ENCODE measurements at places on chromosomes 16 and 17.

DNA sequence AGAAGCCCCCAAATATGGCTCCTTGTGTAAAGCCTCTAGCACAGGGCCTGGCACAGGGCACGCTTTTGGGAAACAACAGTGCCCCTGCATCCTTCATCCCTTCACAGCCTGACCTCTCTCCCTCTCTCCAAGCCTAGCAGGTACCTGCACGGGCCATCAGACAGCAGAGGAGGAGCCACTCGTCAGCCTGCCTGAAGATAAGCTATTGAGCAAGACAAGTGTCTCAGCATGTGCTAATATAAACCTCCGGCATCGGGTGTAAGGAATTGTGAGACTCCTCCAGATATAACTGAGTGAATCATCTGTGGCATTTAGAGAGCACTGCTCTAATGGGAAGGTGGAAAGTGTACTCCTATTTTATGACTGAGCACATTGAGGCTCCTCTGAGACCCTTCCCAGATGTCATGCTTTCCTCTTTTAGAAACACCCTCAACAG, 38.3 kb downstream of the TBX4 start:
- no peak for DNase-seq

DNA sequence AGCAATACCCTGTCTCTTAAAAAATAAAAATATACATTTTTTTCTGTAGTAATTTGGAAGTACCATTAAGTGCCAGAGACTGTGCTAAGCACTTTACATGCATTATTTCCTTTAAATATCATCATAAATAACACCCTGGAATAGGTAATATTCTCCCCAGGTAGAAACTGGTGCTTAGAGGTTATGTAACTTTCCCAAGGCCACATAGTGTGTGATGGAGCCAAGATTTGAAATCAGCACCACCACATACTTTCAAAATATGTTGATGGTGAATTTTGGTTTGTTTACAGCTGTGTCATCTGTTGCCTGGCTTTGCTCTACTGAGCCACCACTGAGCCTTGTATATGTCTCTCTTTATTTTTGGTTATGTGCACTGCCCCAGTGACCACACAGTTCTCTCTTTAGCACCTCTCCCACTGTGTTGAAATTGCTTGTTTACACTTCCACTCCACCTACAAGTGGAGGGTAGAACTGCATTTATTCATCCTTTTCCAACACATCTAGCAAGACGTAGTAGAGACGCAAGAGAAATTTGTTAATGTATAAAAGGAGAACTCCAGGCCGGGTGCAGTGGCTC, 19.0 kb upstream of the NBR1 start:
- peak; percentile 1 for DNase-seq

DNA sequence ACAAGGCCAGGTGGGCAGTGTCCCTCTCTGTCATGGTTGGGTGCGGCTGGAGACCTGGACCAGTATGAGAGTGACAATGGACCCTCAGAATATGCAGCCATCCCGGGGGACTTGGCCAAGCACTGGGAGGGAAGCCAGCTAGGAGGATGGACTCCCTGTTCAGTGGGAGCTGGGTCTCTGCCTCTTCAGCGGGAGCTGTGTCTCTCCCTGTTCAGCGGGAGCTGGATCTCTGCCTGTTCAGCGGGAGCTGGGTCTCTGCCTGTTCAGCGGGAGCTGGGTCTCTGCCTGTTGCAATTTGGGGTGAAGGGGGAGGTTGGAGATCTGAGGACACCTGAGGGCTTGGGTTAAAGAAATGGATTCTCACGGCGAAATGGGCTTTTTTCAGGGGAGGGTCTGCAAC, 3.8 kb upstream of the PRSS33 start:
- DNase-seq = peak; percentile 7

- DNase-seq = no peak
These were observed 63.5 kb upstream of the USP7 start for GRCh38 chr16:9027070-9027799.

DNA sequence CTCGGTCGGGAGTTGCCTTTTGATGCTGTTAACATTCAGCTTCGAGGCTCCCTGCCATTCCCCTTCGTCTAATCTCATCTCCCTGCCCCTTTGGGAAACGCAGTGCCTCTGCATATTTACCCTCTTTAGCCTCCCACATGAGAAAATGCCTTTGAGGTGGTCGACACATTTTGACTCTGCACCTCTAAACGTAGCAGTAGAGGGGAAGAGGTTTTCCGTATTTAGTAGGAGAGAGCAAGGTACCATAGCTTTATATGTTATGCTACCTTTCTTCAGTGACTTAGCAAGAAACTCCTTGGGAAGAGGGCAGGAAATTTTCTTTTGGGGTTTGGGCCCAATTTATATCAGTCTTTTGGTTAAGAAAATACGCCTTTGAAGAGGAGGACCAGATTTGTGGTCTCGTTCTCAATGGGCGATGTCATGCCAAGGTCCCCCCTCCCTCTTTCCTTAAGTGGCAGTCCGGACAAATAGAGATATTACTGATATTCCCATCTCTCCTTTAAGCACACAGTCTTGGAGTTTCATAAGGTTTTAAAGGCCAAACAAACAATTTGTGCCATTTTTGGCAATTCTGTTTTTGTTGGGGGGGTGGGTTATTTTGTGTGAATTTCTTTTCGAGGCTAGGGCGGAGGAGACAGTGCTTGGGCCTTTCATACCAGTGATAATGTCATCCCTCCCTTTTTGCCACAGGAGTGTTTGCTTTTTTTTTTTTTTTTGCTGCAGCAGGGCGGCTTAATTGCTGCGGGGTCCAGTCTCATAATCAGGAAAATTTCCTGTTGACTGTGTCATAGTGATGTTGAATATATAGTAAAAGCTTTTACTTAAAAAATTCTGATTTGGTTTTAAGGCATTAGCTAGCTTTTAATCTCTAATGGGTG, 1.5 kb downstream of the PAFAH1B1 start:
- DNase-seq = no peak

GRCh38 chr16:85187002-85187401, 74.7 kb upstream of the CIBAR2 start:
- no peak for DNase-seq

DNA sequence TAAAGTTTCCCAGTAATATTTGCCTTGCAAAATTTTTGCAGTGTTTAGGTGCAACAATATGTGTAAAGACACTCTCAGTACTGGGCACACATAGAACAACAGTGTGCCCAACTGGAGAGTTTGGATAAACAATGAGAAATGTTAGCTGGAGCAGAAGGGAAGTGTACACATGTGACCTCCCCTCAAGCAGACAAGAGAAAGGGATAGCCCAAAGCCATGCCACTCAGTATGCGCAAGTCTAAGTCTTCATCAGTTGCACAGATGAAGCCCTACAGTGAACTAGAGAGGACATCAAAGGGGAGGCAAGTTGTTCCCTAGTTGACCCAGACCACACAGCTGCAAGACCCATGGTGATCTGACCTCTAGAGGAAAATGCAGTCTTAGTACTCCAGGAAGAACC, 97.9 kb upstream of the CDH11 start:
- DNase-seq = no peak

GRCh38 chr17:67562005-67562404, 155.7 kb upstream of the NOL11 start:
- DNase-seq = no peak

DNA sequence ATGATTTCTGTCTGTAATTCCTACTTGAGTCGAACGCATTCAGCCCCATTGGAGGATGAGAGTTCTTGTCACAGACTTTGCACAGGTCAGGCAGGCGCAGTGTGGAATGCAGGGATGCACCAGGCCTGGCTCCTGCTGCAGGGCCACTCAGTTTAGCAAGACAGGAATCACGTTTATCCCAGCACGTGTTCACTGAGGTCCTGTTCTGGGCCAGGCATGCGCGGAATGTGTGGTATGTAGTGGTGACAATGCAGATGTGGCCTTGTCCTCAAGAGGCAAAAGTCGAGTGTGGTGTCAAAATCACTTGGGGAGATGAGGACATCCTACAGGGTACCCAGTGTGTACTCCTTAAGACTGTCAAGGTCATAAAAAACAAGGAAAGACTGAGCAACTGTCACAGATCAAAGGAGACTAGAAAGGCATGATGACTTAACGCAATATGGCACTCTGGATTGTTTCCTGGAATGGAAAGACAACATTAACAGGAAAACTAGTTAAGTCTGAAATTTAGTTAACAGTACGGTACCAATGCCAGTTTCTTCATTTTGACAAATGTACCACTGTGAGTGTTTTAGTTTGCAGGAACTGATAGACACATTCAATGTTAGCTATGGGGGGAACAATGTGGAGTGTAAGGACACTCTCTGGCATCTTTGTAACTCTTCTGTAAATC, 121.5 kb upstream of the ADAMTS18 start:
- no peak for DNase-seq

DNA sequence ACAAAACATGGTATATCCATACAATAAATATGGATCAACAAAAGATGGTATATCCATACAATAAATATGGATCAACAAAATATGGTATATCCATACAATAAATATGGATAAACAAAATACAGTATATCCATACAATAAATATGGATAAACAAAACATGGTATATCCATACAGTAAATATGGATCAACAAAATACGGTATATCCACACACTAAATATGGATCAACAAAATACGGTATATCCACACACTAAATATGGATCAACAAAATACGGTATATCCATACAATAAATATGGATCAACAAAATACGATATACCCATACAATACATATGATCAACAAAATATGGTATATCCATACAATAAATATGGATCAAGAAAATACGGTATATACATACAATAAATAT, 8.1 kb downstream of the METTL16 start:
- DNase-seq = no peak

GRCh38 chr16:1773703-1774447, 941 bp upstream of the MRPS34 start:
- DNase-seq = no peak

DNA sequence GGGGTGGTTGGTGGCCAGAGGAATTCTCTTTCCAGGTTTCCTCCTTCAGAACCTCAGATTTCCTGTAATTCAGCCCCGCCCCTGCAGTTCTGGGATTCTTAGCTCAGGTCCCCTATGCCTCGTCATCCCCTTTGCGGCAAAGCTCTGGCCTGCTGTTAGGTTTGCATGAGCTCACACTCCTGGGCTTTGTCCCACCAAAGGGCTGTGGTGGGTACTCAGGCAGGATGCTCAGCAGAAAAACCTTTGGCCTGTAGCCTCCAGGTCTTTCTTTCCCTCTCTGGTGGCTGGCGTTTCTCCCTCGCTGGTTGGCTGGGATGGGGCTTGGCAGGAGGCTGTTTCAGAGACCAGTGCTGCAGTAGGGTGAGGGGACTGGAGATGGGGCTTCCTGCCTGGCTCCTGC, 9.6 kb upstream of the PLEKHG4 start:
- DNase-seq = no peak

DNA sequence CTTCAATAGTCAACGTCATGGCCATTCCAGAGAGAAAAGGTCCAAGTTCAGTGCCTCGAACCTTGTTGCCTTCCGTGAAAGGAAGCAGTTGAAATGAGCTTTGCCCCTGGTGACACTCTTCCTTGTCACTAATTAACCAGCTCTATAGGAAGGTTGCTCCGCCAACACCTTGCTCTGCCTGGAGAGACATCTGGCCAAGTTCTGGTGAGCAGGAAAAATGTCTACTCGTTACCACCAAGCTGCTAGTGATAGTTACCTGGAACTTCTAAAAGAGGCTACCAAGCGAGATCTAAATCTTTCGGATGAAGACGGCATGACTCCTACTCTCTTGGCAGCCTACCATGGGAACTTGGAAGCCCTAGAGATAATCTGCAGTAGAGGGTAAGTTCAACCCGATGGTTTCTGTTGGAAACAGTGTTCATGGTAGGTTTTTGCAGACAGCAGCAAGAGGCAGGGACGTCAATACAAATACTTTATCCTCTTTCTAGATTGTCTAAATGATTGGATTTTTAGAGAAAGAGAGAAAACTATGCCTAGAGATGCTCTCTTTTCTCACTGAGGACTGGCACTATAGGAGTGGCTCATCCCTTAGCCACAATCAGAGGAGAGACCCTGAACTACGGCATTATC, at the start of gene ANKS4B:
ANKS4B (plus strand) TSS at position 179 of the 630 bp plus-strand sequence; CDS start at position 218, 39 bp downstream.
- DNase-seq = no peak

- DNase-seq = no peak
These were observed 3.3 kb downstream of the LRRC36 start for GRCh38 chr16:67329901-67330300.

- no peak for DNase-seq
These were observed 25.8 kb downstream of the LLGL2 start for GRCh38 chr17:75551266-75551665.

DNA sequence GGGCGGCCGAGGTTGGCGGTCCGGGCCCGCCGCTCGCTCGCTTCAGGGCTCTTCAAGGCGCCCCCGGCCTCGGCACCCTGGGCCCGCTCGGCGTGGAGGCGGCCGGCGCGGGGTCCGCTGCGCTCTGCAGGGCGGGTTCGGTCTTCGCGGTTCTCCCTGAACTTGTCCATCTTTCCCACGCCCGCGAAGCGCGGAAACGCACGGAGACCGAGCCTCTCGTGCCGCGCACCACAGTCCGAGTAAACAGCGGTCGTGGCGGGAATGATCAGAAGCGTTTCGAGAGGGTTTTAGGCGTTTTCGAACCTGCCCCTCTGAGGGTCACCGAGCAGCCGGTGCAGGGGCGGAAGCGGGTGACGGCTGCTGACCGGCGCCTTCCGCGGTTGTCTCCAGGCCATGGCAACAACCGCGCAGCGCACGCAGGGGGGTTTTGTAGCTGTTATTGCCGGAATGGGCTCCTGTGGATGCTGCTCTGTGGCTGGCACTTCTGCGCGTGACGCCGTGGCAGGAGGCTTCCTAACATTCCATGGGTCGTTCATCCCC, 414 bp downstream of the NARF start:
- DNase-seq = no peak

DNA sequence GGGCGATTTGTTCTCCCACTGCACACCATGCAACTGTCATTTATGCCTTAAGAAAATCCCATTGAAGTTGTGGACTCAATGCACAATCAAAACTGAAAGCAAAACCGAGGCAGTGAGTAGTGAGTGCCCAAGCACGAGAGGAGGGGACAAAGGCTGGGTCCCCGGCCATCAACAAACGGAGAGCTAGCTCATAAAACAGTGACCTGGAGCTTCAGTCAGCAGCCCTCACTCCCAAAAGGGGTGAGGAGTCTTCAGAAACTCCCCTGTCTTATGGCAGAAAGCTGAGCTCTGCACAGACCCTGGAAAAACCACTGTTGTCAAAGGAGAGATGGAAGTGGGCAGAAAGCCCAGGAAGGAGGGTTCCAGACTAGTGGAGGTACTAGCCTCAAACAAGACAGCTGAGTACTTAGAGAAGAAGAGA, 96.9 kb downstream of the ADCY9 start:
- DNase-seq = no peak

- DNase-seq = no peak
These were observed 20.0 kb upstream of the UBE2I start for GRCh38 chr16:1289477-1289866.

DNA sequence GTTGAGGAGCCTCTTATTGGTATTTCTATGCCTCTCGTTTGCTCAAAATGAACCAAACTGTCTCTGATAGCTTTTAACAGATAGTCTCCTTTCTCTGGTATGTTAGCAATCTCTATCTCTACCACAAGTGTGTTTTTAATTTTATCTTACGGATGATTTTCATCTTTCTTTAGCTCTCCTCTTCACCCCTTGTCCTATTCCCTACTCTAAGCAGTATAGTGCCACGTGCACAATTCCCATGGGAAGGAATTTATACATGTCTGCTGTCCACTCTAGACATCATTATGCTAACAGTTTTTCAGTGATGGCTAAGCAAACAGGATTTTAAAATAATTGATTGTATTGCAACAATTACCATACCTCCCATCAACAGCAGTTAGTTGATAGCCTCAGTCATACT, 177.3 kb downstream of the CYB561 start:
- DNase-seq = no peak

Data from ovary (tissue), 10 donors.